Activated T-helper 2 cell treated with anti-CD3 and anti-CD28 coated beads, Interferon-gamma antibody, Interleukin-2, Interleukin-4, amounts not matched to agents 10 μg/mL and 5 μg/mL and 100 μg/mL, durations not matched to agents 14 hours and 24 hours and 36 hours (primary cell): ENCODE measurements at places on chromosomes 16 and 17. TPM values are rescaled to one million over a fixed set of nuclear protein-coding genes. Genes with fewer than 3 reads are reported as not detected.

DNA sequence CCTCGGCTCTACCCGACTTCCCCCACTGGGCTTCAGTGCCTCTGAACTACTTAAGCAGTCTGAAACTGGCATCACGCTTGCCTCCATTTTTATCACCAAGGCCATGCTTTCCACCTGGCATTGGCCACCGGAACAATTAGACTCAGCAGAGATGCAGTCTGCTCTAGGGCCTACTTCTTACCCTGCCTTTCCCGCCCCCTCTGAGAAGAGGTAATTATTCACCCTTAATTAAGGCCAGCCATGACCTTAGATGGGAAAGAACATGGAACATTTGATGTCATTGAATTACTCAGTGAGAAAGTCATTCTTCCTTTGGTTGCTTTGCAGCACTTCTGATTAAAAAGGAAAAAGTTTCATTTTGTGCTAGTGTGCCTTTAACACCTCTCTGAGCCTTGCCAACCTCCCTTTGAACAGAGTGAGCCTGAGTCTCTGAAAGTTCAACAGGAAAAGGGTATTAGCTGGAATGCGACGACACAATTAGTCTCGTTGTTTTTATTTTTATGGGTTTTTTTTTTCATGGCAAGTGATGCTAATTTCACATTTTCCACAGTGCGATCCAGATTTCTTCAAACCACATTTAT lies 60.9 kb upstream of the TNRC6A start:
- DNase-seq = no peak

DNA sequence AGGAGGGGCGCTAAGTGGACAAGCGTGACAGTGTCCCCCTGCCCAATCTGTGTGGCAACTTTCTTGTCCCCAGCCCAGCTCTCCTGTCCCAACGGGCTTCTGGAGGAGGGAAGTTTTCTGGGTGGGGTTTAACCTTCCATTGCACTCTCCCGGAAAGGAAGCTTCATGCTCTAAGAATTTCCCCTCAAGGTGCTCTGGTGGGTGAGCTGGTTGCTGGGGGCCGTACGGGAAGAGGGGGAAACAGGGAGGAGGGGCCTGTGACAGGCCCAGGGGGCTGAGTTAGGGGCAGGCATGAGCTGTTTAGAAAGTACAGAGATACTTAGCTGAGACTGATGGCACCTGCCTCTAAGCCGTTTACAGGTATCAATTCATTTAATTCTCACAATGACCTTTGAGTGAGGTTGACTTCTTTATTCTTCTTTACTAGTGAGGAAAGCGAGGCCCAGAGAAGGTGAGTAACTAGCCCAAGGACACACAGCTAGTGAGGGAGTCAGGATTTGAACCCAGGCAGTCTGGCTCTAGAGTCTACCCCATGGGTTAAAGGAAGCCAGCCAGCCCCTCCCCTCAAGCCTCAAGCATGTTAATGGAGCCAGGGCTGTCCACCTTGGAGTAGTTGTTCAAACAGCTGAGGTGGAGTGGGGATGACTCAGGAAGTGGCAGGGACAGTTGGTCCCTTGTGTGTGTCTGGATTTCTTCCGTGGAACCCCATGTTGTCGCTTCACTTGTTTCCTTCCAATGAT lies 18.9 kb downstream of the ADGRG1 start:
- DNase-seq = no peak

The PPM1E gene
- total RNA-seq = 0.05 TPM in 1 of 2 replicates, not detected in the other

The TK2 gene
- 5.9 and 7.3 TPM in 2 replicates for total RNA-seq

GRCh38 chr16:58820411-58820810 lies 86.3 kb upstream of the GOT2 start:
- DNase-seq = no peak

The PRR15L gene
- total RNA-seq = not detected in 2 replicates

DNA sequence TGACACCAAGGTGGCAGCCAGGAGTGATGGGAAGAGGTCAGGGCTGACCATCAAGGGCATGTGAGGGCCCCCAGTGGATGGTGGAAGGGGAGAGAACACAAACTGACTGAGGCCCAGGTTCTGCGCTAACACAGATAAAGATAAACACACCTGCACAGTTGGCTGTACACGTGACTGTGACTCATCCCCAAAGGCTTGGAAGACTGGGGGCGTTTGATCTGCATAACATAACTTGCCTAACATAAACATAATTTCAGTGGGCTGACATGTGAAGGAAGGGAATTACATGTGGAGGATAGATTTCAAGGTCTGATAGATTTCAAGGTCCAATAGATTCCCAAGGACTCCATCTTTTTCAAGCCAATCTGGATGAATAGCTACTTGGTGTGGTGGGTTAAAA lies 100.9 kb upstream of the TNRC6C start:
- DNase-seq = no peak

DNA sequence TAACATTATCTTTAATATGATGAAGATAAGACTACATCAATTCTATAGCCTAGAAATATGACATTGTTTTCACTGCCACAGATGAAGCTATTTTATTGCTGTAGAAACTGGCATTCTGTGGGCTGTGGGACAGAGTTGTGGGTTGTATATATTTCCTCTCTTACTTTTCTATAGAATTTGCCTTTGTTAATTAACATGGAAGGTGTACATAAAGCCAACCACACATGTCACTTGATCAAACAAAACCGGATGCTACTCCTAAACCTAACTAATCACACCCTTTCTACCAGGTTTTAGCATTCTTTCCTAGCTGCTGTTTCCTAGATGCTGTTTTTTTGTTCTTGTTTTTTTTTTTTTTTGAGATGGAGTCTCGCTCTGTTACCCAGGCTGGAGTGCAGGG lies 81.2 kb upstream of the ATP2A3 start:
- no peak for DNase-seq

DNA sequence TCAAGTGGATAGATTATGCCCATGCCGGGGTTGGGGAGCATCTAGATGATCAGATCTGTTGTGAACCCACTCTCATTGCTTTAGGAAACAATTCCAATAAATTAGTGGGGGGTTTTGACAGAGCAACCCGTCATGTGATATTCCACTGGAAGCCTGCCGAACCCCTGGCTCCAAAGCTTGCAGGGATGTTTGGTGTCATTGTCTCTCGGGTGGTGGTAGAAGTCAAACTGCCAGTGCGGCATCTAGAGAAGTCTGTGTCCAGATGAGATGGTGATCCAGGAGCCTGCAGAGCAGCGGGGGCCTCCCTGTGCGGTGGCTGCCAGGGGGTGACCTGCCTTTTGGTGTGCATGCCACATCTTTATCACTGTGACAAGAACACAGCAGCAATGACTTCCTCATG lies 91.7 kb downstream of the SHISA6 start:
- no peak for DNase-seq

DNA sequence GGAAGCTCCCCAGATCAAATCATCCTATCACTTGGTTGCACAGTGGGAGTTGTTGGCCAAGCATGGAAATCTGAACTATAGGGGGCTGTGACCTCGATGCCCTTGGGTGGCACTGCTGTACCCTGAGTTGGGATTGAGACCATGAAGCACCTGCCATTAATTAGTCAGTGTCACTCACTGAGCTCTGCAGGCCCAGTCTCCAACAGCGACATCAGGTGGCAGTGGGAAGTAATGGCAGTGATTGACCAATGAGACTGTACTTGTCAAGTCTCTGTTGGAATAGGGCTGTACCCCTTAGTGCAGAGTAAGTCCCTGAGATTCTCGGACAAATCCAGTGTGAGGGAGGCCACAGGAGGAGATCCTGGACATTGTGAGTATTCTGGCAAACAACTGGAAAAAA lies 118.0 kb upstream of the RPL38 start:
- DNase-seq = no peak

The SPATA22 gene
- total RNA-seq = not detected in 2 replicates
